ENCODE measurements at places on chromosomes 13 and 19.

- no peak for DNase-seq
Observed at GRCh38 chr19:29567366-29567915, 38.6 kb upstream of the POP4 start.

DNA sequence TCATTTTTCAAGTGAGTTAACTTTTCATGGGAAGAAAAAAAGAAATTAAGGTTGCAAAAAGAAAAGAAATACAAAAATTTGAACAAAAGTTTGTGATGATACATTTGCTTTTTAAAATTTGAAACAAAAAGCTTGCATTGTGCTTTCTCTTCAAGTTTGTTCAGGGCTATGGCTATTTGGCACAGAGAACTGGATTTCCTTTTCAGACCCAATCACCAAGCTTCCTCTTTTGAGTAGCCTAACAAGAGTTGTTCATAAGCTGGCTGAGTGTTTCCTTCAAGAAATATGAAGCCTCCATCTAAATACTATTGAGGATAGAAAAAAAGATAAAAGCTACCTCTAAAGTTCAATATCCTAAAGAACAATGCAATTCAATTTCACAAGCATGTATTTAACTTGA lies 787.8 kb downstream of the LIG4 start:
- no peak for DNase-seq

- DNase-seq, result no peak
Observed at GRCh38 chr13:98970330-98970729, 7.5 kb downstream of the DOCK9 start.

DNA sequence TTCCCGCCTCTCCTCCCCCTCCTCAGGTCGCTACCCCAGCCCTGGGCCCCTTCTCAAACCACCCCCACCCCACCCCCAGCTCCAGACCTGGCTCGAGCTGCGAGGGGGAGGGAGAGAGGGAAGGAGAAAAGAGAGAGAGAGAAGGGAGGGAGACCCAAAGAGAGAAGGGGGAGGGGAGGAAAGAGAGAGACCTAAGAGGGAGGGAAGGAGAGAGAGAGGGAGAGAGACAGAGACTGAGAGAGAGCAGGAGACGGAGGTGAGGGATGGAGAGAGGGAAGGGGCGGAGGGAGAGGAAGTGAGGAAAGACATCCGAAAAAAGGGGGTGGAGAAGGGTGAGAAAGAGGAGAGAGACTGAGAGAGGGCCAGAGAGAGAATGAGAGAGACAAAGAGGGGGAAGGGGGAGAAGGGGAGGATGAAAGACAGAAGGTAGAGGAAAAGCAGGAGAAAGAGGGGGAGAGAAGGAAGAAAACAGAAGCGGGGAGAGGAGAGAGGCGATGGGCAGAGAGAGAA lies 2.0 kb upstream of the SPACA6 start:
- no peak for DNase-seq

DNA sequence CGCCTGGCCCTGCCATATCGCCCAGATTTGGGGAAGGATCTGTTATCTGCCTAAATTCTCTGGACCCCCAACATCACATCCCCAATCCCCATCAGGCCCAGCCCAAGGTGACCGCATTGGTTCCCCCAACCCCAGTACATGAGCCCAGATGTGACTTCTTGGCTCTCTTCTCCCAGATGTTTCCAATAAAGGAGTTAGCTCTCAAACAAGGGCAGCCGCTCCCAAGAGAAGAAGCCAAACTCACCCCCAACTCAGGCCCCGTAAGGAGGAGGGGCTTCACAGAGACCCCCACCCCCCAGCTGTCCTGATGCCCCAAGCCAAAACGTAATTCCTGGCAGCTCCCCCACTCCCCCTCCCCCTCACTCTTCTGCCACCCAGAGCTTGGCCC lies 6.9 kb downstream of the FBN3 start:
- no peak for DNase-seq
